ENCODE measurements at places on chromosomes 11 and 22.

- no peak for DNase-seq
These were observed 117.3 kb downstream of the RASSF10 start for GRCh38 chr11:13126430-13126829.

GRCh38 chr11:110339456-110340250 is 43.2 kb upstream of the RDX start:
- no peak for DNase-seq

- no peak for DNase-seq
These were observed 1.7 kb downstream of the EP300 start for GRCh38 chr22:41094041-41094593.

DNA sequence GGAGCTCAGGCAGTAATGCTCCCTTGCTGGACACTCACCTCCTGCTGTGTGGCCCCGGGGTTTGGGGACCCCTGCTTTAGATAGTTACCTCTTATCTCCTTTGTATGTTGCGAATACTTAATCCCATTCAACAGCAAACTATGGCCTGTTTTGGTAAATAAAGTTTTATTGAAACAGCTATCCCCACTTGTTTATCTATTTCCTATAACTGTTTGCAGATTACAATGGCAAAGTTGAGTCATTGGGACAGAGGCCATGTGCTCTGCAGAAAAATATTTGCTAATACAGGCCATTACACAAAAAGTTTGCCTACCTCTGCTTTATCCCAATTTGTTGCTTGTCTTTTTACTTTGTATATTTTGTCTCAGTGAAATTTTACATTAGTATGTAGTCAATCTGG is 68.4 kb downstream of the CACNA1I start:
- no peak for DNase-seq

- no peak for DNase-seq
These were observed 61.1 kb downstream of the FLRT1 start for GRCh38 chr11:64096835-64097234.

DNA sequence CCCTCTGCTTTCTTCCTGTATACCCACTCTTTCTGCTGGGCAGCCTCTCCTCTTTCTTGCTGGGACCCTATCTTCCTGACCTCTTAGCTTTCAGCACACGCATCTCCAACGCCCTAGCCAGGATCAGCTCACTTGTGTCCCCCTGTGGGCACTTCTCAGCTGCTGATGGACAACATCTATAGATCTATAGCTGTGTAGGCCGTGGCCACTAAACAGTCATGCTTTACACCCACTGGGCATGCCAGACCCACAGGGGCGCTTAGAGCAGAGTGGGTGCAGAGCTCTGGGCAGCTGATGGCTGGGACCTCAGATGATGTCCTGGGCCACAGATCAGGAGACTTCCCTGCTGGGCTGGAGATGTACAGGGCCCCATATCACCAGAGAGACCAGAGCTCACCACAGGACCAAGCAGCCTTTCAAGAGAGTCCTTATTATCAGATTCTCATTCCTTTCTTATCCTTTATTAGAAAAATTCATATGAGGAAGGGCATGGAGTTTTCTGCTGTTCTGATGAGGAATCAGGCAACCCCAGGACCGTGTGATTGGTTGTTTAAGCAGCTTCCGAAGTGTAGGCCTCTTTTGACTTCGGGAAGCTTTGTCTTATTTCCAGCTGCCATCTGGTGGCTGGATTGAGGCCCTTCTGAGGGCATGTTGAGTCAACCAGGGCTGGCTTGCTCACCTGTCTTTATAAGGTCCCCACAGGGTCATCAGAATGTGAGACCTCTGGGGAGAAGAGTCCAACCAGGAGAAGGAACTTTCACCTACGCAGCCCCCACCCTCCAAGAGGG is 60.5 kb downstream of the OSBP2 start:
- no peak for DNase-seq

GRCh38 chr22:41910050-41911000 is 4.5 kb downstream of the SHISA8 start:
- DNase-seq: peak; percentile 66

GRCh38 chr22:20218326-20218872 is 49.7 kb downstream of the RTN4R start:
- no peak for DNase-seq

GRCh38 chr11:8262552-8263108 is 1.0 kb downstream of the LMO1 start:
- DNase-seq: peak; percentile 51

GRCh38 chr11:64659417-64660144 is 63.4 kb downstream of the NRXN2 start:
- no peak for DNase-seq

DNA sequence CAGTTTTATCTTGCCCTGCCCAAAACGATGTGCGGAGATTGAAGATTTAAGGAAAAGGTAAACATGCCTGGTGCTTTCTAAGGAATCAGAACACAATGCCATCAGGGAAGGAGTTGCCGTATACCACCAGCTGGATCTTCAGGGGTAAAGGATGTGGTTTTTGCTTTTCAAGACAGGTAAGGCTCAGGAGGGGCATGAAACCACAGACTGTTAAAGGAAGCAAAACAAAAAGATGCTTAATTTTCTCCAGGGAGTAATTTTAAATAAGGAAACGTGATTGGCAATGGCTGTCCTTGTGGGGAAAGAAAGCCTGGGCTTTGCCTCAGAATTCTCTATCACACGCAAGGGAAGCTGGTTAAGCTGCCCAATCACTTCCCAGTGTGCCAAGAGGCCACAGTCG is 655.6 kb downstream of the OPCML start:
- DNase-seq: no peak

DNA sequence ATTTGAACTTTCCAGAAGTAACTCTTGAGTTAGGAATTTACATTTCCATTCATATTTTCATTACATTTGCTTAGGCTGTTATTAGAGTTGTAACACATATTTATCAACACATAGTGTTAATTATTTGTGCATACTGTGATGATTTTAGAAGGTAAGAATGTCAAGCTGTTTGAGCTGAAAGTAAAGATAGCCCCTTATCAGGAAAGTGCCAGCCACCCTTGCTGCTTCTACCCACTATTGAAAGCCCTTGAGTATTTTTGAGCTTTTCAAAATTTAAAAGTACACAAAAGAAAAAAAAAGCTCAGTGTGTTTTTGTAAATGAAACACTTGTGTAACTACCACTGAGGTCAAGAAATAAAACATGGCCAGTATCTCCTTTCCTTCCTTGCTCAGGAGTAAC is 8.0 kb downstream of the APLP2 start:
- no peak for DNase-seq

GRCh38 chr11:3809624-3809928 is 1.2 kb downstream of the PGAP2 start:
- no peak for DNase-seq

DNA sequence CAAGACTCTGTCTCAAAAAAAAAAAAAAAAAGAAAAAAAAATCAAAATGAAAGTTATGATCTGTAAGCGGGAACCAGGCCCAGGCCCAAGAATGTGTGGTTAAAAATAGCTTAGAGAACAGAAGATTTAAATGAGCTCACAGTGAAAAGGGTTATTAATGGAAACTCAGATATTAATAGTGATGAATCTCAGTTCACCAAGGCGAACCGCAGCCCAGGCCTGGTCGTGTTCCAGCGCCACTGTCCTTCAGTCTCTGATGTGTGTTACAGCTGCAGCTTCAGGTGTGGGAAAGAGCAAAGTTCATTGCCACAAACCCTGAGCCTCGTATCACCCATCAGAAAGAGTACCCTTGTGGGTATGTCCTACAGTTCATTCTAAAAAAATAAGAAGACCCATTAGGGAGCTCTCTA is 107.1 kb downstream of the GAB2 start:
- no peak for DNase-seq

DNA sequence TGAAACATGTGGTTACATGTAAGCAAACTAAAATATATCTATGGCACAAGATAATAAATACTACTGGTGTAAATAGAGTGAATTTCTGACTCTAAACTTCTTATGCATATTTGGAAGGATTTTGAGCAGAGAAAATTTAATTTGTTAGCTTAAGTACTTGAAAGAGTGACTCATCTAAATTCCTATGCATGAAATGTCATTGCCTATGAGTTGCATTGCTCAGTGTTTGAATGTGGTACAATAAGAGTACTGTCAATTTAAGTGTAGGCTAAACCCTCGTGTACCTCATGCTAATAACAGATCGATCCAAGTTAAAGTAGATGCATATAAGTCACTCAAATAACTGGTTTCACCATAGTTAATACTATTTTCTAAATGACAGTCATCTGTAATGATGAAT is 5.3 kb upstream of the CARD18 start:
- no peak for DNase-seq
